ENCODE measurements at places on chromosomes 12 and 14. TPM values are rescaled to one million over a fixed set of nuclear protein-coding genes. Genes with fewer than 3 reads are reported as not detected.

- no peak for DNase-seq
Observed at GRCh38 chr14:75184492-75184891, 8.1 kb upstream of the TMED10 start.

DNA sequence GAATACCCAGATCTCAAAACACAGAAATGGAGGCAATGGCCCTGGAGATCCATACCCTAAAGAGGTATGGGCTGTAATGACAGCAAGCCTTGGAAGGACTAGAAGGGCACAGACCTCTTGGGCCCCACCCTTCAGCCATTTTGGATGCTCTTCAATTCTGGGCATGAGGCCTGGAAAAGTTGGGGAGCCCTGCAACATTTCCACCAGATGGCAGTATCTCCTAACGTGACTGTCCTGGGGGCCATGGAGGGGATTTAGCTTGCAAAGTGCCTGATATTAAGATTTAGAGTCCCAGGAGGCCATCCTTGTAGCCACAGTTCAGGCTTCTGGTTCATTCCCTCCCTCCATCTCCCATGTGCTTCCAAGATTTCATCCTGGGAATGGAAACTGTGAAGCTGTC, 30.2 kb downstream of the KCNA5 start:
- no peak for DNase-seq

DNA sequence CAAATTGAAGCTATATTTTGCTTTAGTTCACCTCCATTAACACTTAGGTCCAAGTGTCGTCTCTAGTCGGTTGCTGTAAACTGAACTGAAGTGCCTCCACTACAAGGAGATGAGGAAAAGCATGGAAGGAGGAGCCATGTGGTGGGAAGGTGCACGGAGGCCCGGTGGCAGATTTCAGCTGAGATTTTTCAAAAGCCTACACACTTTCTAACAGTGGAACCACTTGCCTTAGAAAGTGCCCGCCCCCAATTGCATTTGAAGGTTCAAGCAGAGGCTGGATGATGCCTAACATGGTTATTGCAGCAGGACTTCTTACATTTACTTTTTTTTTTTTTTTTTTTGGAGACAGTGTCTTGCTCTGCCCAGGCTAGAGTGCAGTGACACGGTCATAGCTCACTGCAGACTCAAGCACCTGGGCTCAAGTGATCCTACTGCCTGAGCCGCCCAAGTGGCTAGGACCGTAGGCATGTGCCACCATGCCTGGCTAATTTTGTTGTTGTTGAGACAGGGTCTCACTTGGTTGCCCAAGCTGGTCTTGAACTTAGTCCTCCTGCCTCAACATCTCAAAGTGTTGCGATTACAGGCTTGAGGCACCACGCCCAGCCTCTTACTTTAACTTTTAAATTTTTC, 27.6 kb downstream of the EML1 start:
- no peak for DNase-seq

DNA sequence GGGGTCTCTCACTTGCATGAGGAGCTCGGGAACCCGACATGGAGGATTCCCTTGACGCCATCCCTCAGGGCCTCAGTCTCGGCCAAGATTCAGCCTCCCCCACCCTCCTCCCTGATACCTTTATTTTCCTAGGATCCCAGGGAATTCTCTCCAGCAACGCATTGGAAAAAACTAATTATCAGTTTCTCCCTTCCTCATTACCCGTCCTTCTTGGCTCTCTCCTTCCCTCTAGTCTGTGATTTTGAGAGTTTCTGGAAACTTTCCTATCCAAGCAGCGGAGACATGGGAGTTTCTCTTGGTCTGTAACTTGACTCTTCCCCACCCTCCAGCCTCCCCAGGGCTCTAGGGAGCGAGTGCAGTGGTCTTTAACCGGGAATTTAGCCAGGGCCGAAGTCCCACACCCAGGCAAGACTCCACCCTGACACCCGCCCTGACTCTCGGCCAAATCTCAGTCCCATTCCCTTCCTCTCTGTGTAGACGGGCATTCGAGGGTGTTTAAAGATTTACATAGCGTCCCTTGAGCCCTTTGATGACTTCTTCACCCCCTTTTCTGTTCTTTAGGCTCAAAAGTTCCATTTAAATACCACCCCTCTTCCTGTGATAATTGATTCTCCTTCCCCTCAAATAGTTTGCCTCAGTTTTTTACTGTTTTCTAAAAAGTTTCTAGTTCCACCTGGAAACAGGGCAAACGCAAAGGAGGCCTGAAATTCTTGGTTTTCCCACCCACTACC, 6.7 kb downstream of the HOXC5 start:
- DNase-seq: no peak

MYL6B gene
- 118 TPM for polyA plus RNA-seq

DNA sequence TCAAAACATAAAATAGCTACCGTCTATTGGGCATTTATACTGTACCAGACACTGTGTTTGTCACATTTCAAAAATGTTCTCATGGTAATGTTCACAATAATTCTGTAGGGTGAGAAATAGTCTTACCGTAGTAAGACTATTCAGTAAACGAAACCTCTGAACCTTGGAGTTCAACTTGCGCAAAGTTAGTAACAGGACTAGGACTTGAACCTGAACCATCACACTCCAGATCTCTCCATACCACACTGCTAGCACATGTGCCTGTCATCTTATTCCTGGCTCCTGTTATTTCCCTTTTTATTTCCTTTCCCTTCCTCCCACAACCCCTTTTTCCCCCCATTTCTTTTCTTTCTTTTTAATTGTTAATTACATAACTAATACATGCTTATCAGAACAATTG, 65.4 kb downstream of the PLEKHA5 start:
- no peak for DNase-seq

DNA sequence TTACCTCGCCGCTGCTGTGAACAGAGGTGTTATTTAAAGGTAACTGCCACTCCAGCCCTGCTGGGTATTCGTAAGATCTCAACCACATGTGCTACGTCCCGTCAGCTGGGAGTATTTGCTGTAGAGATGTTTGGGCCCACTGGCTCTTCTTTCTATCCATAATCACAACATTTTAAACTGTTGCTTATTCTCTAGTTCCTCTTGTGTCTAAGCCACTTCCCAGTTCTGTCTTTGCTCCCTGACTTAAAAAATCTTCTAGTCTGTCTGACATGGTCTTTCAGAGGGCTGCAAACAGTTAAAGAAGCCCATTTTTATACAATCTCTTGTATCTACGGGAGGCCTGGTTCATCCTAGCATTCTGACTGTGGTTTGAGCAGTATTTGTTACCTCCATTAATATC, 33.2 kb upstream of the HELB start:
- DNase-seq: no peak

RTN1 gene
- polyA plus RNA-seq: 0.63 TPM

DNA sequence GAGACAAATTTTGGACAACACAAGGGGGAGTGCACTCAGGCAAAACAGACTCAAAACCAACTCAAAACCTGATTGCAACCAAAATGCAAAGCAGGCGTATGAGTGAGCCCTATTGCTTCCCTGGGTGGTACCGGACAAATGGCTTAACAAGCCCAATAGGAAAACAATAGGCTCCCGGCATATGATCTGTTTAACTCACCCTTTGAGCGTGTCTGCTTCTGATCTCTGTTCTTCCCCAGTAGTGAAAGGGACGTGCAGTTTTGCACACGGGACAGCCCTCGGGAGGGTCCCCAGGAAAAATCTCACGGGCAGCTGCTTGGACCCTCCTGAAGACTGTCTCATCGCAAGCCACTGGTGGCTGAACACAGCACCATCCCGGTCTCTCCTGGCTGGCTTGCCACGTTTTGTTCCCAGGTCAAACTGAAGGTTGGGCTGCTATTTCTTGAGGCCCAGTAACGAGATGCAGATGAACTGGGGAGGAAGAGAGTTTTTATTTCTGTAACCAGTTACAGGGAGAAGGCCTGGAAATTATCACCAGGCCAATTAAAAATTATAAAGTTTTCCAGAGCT, 9.9 kb downstream of the SOAT2 start:
- DNase-seq: no peak

DNA sequence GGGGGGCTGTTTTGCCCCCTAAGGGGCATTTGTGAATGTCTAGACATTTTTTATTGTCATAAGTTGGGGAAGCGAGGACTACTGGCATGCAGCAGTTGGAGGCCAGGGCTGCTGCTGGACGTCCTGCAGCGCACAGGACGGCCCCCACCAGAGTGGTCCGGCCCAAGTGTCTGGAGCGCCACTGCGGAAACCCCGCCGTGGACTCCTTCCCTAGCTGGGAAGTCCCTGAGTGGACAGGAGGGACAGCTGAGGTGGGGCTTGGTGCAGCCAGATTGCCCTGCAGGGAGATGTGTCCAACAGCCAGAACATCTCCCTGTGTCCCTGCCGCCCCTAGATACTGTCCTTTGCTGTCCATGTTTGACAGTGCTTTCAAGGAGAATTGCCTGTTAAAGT, 5.5 kb downstream of the CKB start:
- no peak for DNase-seq

RNFT2 gene
- 2.1 TPM for polyA plus RNA-seq

DNA sequence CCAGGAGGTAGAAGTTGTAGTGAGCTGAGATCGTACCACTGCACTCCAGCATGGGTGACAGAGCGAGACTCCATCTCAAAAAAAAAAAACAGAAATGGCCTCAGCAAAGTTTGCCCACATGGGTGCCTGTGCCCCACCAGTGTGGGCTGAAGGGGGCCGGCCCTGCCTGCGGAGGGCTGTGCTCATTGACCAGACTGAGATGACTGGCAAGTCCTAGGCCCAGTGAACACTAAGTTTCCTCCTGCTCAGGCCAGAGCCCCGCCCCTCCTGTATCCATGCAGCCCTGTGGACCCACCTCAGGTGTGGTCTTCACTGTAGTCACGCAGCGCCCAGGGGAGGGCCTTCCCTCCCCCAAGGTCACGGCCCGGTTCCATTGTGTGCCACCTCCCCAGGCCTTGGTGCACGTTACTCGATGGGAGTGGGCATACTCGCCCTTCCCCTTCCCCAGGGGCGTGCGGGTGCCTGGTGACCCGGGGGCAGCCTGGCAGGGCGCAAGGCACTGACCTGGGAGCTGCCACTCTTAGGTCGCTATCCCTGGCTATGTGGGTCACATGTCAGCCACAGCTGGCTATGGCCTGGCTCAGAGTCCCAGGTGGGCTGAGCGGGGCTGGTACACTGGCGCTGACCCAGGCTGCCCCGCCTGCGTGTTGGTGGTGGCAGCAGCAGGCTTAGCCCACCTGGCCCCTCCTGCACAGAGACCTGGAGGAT, 16.1 kb downstream of the INF2 start:
- no peak for DNase-seq

GRCh38 chr12:28202374-28203130, 12.3 kb downstream of the CCDC91 start:
- DNase-seq: no peak

DNA sequence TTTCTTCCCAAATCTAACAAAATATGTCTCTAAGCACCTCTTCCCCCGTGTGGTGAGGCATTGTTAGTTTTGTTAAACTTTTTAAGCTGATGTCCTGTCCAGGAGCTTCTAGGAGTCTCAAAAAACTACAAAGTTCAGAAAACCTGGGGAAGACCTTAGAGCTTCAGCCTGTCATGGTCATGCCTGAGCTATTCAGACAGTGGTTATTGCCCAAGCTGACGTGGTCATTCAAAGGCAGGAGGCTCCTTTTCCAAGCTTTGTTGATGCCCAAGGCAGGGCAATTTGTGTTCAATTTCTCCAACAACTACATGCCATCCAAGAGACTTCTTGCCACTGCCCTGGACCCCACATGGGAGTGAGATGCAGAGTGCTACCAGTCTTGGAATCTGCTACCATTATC, 5.8 kb upstream of the LYZ start:
- no peak for DNase-seq

DNA sequence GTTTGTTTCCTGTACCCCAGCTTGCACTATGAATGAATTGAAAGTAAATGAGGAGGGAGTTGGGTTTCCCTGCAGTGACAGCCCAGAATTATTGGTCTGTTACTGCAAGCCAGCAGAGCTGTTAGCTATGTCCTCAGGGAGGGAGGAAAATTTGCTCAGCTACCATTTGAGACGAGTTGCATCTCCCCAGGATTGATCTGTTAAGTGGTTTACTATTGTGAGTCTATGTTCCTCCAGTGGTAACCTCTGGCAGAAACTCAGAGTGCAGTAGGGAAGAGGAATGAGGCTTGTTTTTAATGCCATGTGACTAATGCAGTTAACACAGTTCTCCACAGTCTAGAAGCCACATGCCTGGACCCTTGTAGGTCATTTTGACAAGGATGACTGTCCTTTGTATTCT, 173.9 kb downstream of the SLC15A4 start:
- no peak for DNase-seq

Data from AG04450 (cell line).